Kasumi-1 (cell line): ENCODE measurements at places on chromosomes 5 and 9.

DNA sequence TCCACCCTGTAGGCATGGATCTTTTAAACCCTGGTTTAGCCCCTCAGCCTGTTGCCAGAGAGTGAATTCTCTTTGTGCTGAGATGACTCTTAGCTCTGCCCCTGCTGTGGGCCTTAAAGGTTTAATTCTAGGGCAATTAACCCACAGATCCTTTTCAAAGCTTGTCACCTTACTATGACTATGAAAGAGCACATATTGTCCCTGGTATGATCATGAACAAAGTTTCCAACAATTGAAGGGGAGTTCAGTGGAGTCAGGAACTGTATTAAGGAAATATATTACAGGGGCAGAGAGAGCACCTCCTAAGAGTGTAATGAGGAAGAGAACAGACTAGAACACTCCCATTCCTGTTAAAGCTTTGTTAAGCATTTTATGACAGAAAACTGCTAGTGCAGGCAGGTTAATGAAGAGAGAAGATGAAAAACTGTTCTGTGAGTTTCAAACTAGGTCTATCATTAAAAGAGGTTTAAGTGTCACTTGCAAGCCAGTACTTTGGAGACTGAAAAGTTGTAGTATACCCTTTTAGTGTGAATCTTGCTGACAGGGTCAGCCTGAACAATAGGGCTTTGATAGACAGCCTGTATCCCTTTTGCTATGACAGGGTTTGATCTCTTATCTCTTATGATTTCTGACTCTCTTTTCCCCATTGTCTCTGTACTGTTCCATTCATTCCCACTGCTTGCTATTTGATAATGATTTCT is 104.2 kb upstream of the ELL2 start:
- no peak for DNase-seq

DNA sequence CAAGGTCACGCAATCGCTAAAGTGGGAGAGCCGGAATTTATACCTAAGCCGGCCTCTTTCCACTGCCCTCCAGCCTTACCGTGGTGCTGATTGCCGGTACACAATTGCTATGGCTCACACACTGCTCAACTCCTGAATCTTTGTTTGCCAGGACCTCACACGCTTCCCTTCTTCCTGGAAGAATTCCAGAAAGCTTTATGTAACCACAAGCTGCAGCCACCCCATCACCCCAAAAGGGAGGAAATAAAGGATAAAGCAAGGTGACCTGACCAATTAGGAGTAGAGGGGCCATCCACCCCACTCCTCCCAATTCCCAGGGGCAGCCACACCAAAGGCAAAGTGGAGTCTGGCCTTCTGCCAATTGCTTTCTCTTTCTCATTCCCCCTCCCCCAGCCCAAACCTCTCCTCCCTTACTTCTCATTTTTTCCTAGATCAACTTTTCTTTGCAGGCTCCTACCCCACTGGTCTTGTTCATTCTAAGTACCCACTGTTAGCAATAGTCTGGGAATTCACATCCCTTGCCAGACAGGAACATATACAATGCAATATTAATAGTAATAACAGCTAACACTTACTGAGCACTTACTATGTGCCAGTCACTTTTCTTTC is 18.0 kb upstream of the CDC23 start:
- peak; percentile 41 for DNase-seq

DNA sequence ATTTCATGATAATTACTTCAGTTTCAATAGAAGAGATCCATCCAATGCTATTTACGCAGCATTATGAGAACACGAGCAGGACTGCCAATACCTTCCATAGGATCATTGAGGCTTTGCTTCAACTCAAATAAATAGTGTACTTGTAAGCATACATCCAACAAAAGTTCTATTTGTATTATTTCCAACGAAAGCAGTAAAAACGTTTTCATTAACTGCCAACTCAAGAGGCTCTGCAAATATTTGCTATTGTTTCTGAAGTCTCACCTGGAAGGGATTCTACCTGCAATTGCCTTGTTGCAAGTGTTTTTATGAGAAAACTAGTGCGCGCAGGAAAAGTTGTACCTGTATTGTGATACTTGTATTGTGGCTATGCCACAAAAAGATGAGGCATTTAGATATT is 11.0 kb upstream of the GNPDA1 start:
- DNase-seq, result no peak

DNA sequence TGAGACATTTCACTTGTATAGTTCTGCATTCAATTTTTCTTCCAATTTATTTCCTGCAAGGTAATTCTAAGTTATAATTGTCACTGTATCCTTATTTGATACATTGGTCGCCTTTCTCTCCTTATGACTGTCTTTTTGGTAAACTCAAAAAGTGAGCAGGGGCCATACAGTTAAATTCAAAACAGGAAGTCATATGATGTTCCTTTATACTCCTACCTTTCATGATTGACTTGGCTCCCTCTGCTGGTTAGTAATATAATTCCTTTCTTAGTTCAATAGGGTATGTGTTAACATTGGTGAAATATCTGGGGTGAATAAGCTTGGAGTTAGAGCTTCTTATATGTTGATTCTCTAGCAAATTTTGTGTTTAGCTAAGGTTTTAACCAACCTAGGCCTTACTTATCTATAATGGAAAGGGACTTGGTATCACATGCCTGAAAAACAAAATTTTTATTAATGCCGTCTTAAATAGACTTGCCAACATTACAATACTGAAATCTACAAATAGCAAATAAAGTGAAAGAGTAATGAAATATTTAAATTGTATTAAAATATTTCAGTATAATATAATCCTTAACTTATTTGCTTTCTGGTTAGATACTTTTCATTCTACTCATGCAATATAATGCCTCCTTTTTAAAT is 6.0 kb upstream of the NIPBL start:
- DNase-seq, result peak; percentile 97

DNA sequence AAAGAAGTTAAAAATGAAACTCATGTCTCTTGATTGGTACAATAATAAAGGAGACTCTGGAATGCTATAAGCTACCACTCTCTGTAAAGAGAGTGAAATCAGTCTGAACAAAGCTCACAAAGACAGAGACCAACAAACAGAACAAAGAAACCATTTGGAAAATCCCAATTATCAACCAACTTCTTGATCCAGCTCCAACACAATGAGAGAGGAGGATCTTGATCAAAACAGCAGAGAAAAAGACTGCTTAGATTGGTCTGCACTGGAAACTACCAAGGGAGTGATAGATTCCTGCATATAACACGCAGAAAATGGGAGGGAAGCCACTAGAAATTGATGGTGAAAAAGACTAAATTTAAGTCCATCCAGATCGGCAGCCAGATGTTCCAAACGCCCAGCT is 23.1 kb upstream of the RNF38 start:
- no peak for DNase-seq

- no peak for DNase-seq
These were observed 336.7 kb downstream of the CCDC171 start for GRCh38 chr9:15889555-15889954.

DNA sequence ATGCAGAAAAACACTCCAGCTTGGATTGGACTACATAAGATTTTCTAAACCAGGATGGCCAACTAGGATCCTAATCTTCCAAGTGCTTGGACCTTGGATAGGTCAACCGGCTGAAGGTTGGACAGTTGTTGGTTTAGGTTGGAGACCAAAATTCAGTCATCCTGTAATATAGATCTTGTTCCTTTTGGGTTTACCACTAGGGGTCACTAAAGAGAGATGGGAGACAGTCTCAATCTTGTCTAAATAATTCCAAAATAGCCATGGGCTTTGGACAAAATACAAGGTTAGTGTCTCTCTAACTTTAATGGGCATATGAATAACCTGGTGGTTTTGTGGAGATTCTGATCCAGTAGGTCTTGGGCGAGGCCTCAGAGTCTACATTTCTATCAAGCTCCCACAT is 148.7 kb upstream of the ERCC6L2 start:
- peak; percentile 37 for DNase-seq

DNA sequence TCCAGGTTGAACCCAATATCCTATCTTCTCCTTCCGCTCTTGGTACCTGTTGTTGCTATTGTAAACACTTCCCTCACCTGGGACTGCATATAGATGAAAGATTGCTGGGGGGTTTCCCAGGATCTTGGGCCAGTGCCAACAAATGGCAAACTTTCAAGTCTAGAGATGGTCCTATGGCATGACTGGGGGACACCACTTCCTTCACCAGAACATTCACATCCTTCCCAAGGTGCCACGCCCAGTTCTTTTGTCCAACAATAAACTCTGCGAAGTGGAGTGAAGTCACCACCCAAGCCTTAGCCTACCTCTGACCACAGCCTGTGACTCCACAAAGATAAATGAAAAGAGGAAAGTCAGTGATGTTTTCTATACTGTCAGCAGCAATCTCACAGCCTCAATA is 34.4 kb downstream of the DOCK8 start:
- no peak for DNase-seq

DNA sequence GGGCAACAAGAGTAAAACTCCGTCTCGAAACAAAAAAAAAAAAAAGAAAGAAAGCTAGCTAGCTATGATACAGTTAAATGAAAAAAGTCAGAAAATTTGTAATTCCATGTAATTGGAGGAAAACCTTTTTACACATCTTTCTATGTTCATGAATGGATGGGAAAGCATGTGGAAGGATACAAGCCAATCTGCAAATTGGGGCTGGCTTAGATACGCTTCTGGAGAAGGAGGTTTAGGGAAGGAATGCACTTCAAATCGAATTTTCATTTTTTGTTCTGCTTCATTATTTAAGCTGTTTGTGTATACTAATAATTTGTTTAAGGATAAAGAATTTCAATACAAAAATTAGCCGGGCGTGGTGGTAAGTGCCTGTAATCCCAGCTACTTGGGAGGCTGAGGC is 6.7 kb downstream of the VDAC1 start:
- no peak for DNase-seq

- DNase-seq, result no peak
These were observed 29.0 kb upstream of the PUM3 start for GRCh38 chr9:2872931-2873323.

DNA sequence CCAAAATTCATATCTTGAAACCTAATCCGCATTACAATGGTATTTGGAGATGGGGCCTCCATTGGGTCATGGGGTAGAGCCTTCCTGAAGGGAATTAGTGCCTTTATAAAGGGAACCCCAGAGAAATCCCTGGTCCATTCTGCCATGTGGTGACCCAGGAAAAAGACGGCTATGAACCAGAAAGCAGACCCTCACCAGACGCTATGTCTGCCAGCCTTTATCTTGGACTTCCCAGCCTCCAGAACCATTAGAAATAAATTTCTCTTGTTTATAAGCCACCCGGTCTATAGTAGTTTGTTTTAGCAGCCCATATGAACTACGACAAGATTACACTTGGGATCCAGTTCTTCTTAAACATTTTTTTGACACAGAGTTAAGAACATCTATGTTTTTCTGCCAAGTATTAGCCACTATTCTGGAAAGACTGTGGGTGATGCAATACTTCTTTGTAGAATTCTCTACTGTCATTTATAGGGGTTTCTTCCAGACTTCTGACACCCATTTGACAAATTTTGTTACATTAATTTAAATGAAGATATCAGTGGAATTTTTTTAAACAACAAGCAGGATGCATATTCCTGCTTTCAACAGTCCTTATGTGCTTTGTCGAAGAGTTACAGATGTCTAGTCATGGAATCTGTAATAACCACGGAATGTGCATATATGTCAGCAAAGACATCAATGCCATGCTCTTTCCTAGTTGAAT is 572.4 kb downstream of the NR2F1-AS1 start:
- DNase-seq, result no peak

DNA sequence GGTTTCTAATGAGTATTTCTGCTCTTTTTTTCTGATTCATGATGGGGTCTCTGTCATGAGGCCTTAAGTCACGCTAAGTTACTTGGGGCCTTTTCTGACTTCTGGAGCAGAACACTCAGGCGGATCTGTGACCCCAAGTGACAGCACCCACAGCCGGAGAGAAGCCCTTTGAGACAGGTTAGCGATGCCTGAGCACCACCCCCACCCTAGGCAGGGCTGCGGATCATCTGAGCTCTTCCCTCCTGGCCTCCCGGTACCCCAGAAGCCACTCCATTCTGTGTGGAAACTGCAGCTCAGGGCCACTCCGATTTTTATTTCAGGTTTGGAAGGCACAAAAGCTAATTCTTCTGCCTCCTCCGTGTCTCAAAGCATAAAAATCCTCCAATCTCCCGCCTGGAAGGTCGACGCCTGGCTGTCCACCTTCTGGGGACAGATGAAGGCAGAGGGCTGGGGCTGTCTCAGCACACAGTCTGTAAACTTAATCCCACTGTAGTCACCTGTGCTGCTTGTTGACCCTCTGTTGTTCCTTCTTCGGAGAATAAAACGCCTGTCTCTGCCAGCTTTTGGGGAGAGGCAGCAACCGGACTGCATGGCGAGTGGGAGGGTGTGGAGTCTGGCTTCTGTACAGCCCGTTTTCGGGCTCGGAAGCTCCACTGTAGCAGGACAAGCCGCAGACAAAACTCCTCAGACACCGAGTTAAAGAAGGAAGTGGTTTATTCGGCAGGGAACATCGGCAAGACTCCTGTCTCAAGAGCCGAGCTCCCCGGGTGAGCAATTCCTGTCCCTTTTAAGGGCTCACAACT is 88.8 kb downstream of the SPRY4 start:
- DNase-seq, result no peak

GRCh38 chr5:81922854-81923279 is 49.0 kb upstream of the ATG10 start:
- DNase-seq, result no peak
